Muscle of leg (tissue), 16 donors: ENCODE measurements at places on chromosomes 13 and 19. TPM values are rescaled to one million over a fixed set of nuclear protein-coding genes. Genes with fewer than 3 reads are reported as not detected.

The KIR2DL1 gene
- not detected for total RNA-seq

The SRRM5 gene
- 0.18 TPM for total RNA-seq

GRCh38 chr13:21686751-21687391, 16.0 kb downstream of the FGF9 start:
- H3K4me3 ChIP-seq: no peak overlapping the region
- no peak for DNase-seq

- DNase-seq: no peak
- H3K36me3 ChIP-seq: no peaks in the 10 kb centered on the region
- no peak overlapping the region for H3K4me3 ChIP-seq
- no peaks in the 10 kb centered on the region for H3K27me3 ChIP-seq
Measured at GRCh38 chr13:22187329-22187728, 516.5 kb downstream of the FGF9 start.

GRCh38 chr19:46499692-46500091, 4.0 kb upstream of the PNMA8B start:
- no peak overlapping the region for H3K27ac ChIP-seq
- no peaks in the 10 kb centered on the region for H3K27me3 ChIP-seq
- no peaks in the 10 kb centered on the region for H3K36me3 ChIP-seq
- H3K4me3 ChIP-seq: no peak overlapping the region

GRCh38 chr13:32121316-32121715, 89.7 kb downstream of the FRY start:
- DNase-seq: no peak
- H3K36me3 ChIP-seq: peaks cover 6% of the 10 kb centered on the region
- peaks cover 2% of the 10 kb centered on the region for H3K4me1 ChIP-seq
- H3K4me3 ChIP-seq: no peak overlapping the region

The TMEM255B gene
- total RNA-seq: 1.9 TPM

The ATP4A gene
- total RNA-seq: not detected

The ZNF559 gene
- 29.3 TPM for total RNA-seq

DNA sequence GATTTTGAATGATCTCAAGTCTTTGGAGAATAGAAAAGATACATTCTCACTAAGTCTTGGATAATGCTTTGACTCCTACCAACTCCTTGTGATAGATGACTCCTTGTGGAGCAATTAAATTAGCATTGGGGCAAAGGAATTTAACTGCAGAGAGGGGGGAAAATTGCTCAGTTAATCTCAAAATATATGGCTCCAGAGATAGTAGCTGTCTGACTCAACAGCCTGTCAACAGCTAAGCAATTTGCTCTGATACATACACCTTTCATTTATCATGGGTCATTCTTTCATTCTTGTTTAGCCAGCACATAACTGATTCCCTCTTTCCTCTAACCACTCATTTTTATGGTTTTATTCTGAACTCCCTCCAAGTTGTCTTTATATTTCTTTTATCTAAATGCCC, 225.6 kb upstream of the OBI1 start:
- H3K27ac ChIP-seq: no peak overlapping the region
- DNase-seq: no peak
- no peaks in the 10 kb centered on the region for H3K4me1 ChIP-seq
- no peak overlapping the region for H3K4me3 ChIP-seq

DNA sequence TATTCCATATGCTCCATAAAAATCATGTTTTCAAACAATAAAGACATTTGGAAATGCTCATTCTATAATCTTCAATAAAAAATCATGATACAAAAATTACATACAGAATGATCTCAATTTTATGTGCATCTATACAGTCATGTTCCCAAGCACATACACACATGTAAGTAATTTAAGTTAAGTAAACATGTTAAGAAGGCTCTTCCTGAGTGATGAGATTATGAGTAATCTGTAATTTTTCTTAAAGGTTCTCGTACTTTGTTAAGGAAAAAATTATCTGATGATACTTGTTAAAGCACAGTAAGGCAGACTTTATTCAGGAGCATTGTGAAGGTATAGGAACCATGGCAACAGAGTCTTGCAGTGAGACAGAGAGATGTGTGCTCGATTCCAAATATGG, 30.0 kb upstream of the DLEU7 start:
- no peak overlapping the region for H3K27ac ChIP-seq
- no peak overlapping the region for H3K4me3 ChIP-seq
- H3K4me1 ChIP-seq: no peaks in the 10 kb centered on the region
- no peaks in the 10 kb centered on the region for H3K27me3 ChIP-seq
- no peak for DNase-seq
- H3K36me3 ChIP-seq: no peaks in the 10 kb centered on the region

The IZUMO4 gene
- total RNA-seq: 1.8 TPM

DNA sequence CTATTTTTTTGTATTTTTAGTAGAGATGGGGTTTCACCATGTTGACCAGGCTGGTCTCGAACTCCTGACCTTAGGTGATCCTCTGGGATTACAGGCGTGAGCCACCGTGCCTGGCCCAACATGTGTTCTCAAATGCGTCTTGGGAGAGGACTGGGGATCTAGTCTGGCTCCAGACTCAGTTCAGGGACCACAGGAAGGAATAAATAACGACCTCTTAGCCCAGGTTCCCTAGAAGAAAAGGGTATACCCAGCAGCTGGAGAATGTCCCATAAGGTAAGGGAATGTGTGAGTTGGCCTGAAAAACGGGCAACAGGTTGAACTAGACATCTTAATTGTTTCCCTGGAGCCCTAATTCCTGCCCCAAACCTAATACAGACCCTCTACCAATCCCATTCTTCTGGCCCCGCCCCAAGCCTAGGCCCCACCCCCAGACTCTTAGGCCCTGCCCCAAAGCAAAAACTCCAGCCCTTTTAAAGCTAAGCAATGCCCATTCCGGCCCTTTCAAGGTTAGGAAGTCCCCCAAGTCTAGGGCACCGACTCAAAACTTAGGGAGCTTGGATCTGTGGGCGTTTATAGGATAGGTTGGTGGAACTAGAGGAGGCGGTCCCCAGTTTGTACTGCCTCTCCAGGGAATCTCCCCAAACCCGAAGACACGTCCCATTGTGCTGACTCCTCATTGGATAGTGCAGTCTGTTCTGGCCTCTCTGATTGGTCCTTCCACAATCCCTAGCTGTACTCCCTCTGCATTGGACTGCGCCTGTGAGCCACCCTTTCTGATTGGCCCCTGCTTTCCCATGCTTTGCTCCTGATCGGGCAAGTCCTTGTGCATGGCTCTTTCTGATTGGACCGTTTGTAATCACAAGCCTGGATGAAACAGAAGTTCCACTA, 5.4 kb upstream of the LRFN1 start:
- no peak overlapping the region for H3K4me3 ChIP-seq
- no peak overlapping the region for H3K27ac ChIP-seq
- DNase-seq: no peak
